ENCODE measurements at places on chromosomes 1 and 21.

DNA sequence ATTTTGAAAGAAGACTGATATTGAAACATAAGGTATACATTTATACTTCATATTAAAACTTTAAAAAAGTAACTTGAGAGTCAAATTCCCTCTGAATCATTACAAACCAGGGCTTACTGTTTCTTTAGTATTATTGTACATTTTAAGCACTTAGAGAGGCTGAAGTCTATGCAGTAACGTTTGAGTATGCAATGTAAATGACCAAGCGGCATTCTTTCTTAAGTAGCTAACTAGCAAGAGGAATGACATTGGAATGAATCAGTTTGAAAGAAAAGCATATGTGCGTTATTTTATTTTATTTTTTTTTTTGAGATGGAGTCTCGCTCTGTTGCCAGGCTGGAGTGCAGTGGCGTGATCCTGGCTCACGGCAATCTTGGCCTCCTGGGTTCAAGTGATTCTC is 24.3 kb downstream of the WNT2B start:
- DNase-seq: no peak

DNA sequence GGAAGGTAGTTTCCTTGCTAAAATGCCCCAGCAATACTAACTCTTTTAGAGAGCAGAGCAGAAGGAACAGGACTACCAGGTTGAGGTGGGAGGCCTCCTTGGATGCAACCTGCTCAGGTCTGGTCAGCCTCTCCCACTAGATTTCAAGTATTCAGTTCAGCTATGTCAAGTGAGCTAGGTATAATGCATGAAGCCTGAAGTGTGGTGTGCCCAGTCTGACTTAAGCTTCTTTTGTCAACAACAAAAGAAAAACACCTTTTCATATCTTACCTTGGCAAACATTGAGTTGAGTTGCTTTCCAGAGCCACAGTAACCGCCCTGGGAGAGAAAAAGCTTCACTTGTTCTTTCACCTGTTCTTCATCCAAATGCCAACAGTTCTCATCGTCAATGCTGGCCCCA is 47.8 kb downstream of the UROD start:
- no peak for DNase-seq

GRCh38 chr1:2803931-2804627 is 2.6 kb upstream of the TTC34 start:
- DNase-seq: no peak

DNA sequence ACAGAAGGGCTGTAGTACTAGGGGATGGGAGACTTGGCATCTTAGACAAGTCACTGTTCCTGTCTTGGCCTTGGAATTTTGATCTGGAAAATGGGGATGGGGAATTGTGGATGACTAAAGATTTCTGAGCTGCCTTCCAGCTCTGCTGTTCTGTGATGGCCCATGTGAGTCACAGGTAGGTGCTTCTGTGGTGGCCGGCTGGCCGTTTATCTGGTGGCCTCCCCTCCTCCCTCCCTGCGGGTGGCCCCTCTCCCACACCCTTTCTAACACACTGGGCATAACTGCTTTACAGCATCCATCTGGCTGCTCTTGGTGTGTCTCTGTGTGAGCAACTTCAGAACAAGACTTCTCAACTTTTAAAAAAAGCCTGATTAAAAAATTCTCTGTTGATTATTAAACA is 35.9 kb downstream of the KCNA2 start:
- no peak for DNase-seq

DNA sequence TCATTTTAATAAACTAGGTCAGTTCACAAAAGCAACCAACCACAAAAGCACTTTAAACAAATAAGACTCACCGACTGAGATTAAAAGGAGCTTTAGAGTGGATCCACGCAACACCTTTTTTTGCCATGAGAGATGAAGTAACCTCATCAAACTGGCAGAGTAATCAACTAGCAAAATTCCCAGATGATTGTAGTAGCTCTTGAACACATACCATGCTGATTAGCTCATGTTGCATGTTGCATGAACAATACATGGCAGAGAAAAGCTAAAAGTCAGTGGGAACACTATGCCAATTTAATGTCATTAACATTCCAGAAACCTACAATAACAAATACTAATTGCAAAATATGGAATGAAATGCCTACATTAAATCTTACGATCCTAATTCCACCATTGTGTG is 4.1 kb downstream of the WARS2 start:
- no peak for DNase-seq

GRCh38 chr1:34266127-34266951 is 89.6 kb downstream of the C1orf94 start:
- DNase-seq: no peak

DNA sequence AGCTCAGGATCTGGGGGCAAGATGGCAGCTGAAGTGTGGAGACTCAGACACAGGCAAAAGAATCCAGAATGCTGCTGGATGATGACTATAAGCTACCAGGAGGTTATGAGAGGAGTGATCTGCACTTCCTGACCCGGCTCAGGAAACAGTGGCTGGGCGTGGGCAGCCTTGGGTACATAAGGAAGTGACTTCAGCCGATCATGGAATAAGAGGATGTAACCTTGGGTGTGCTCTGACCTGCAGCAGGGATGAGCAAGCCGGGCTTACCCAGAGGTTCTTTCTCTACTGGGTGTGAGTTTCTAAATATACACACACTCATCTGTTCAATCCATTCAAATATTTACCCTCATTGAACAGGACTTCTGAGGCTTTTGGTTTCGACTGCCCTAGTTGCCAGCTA is 62.7 kb downstream of the CD34 start:
- DNase-seq: no peak

DNA sequence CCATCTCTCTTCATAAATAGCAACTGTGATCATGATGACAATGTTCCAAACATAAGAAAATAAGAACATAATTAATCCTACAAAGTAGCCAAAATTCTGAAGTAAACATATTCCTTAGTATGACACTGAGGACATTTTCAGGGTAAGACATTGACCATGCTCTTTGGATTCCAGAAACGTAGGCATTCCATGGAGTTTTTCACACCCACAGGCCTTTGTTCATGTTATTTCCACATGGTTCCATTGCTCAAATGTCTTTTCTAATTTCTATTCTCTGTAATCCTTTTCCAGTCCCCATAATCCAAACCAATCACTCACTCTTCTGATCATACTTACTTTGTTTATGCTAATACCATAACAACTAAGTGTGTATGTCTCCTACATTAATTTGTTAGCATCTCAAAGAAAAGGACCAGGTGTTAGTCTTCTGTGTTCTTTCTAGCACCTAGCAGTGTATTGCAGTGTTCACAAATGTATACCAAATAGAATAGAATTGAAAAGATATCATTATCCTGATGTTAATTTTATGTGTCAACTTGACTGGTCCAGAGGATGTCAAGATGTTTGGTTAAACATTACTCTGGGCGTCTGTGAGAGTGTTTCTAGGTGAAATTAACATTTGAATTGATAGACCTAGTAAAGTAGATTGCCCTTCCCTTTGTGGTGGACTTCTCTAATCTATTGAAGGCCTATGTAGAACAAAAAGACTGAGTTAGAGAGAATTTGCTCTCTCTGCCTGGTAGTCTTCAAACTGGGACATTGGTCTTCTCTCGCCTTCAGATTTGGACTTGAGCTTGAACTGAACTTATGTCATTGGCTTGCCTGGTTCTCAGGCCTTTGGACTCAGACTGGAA is 516.6 kb downstream of the PTPRC start:
- no peak for DNase-seq

GRCh38 chr1:119593805-119594204 is 54.3 kb downstream of the ZNF697 start:
- DNase-seq: no peak

- DNase-seq: no peak
Observed at GRCh38 chr1:36176106-36176949, 20.4 kb downstream of the MAP7D1 start.

DNA sequence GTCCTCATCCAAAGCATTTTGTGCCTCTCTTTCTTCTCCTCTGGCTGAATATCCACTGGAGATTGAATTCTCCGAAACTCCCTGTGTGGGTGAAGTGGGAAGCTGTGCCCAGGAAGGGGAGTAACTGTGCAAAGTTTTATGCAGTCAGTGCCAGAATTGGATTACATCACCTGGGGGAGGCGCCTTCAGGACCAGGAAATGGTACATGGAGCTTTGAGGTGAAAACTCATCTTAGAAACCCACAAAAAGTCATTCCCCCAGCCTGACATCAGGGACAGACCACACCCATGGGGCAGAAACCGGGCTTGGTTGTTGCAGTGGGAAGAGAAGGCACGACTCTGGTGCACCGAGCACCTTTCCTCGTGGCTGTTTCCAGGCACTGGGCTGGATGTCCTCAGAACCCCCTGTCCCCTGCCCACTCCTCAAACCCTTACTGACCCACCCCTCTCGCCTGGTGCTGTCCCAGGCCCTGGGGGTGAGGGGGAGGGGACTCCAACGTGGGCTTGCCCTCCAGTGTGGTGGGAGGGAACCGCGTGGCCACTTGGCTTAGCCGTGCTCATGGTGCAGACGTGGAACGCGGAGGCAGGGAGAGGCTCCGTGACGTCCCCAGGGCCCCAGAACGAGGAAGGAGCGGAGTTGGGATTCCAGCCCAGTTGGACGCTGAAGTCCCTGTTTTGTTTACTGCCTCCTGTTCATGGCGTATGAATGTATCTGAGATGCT is 15.7 kb downstream of the TFF3 start:
- no peak for DNase-seq

GRCh38 chr1:197285526-197286205 is 17.6 kb downstream of the CRB1 start:
- no peak for DNase-seq

- DNase-seq: no peak
Observed at GRCh38 chr1:64062941-64063581, 140.4 kb upstream of the UBE2U start.

Data from DMS 273 treated with DMSO at 0.1 percent for 48 hours (cell line).